ENCODE measurements at places on chromosomes 5 and 9.

DNA sequence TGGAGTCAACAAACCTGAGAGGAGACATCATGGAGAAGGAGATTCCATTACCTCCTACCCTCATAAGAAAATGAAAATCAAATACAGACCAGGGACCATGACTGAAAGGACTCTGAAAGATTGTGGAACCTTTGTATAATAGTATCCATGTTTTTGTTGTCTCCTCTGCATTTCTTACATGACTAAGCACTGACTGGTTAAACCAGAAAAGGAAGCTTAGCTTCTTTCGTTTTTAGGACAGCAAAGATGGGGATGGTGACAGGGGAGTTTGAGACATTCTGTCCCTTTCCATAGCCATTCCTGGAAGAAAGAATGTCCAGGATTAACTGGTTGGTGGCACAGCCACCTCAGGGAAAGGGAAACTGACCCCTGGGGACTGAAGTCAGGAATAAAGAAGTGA is 22.2 kb downstream of the ITGA1 start:
- DNase-seq: no peak

DNA sequence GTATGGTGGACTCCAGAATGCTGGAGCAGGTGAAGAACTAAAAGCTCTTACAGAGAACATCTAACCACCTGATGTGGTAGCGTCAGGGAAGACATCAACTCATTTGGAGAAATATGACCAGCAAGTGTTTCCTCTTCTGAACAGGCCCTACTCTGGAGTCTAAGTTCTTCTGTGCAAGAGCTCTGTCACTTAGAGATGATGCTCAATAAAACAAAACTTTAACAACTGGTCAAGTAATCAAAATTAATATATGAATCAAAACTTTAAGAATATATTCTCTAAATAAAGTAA is 85.8 kb downstream of the CYFIP2 start:
- no peak for DNase-seq

- DNase-seq: peak; percentile 53
Observed at GRCh38 chr9:126690431-126691051, 76.8 kb downstream of the LMX1B start.

DNA sequence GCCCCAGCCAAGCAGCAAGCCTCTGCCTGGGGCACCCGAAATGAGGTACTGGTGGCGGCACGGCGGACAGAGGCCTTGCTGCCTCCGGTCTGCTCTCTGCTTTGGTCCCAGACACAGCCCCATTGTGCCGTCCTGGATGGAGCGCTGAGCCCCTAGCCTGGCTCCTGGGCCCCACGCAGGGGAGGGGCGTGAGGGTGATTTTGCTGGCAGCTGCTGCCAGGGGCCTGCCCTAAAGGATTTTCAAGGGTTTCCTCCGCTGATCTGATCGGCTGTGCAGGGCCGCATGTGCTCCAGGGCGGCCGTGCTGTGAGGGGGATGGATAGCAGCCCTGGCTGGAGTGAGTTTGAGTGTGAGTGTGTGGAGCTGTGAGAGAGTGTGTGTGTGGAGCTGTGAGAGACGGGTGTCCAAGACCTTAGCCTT is 1.3 kb downstream of the GPSM1 start:
- no peak for DNase-seq

DNA sequence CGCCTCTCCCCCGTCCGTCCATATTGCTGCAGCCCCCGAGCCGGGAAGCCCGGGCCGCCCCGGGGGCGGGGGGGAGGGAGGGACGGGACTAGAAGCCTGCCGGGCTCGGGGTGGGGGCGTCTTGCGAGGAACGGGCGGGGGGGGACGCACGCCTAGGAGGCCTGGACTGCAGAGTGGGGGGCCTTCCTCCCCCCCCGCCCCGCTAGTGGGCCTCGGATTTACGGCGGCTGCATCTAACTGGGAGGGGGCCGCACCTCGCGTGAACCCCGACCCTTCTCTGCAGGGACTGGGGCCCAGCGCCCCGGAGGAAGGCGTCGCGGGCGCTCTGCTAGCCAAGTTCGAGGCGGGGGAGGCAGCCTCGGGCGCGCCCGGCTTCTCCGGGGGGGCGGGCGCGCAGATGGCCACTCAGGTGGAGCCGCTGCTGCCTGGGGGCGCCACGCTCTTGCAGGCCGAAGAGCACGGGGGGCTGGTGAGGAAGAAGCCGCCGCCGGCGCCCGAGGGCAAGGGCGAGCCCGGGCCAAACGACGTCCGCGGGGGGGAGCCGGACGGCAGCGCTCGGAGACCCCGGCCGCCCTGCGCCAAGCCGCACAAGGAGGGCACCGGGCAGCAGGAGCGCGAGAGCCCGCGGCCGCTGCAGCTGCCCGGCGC is at the start of gene LARP1:
Gene LARP1 (plus strand): TSS at position 17 of the 648 bp plus-strand sequence. CDS start 381 bp downstream, at position 398.
- no peak for DNase-seq

DNA sequence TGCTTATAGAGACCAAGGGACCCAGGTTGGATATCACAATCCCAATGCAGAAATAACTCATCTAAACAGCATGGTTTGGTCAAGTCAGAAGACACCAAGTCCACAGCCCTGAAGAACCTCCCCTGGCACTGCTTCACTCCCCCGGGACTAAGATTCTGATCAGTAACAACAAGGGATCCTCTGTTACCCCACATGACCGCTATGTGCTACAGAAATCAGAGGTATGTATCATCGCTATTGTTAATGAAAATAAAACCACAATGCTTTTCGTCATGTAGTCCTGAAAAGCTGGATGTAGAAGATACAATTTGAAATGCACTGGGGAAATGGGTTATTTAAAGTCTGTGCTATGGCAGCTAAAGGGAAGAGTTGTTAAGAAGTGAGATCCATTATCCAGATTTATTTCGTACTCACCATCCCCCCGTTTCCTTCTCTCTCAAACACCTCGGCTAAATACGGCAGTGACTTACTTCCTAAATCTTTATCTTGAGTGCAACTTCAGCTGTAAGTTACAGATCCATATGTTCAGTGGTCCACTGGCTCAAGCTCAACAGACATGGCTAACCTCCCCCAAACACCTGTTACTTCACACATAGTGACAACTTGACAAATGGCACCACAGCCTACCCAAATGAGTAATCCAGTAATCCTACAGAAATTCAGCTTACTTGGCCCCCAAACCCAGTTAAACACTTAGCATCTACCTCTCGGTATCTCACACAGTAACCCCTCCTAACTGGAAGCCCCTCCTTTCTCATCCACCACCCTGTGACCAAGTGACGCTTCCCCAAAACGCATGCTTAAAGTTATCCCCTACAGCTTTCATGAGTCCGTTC is 129.2 kb downstream of the MYO10 start:
- DNase-seq: no peak

DNA sequence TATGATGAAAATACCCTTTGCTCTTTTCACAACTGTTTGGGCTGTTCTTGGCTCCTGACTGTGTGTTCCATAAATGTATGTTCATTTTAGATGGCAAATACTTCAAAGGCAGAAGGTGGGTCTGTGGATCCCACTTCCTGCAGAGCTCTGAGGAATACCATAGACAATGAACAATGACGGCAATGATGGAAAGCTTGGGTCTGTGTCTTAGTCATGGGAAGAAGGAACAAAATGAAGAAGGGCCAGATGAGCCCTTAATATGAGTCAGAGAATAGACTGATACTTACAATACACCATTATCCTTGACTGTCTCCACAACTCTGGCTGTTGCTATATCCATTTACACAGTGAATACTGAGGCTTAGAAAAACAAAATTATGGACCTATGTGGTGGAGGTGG is 126.0 kb downstream of the SLIT3 start:
- no peak for DNase-seq

- no peak for DNase-seq
Observed at GRCh38 chr9:109922617-109923470, 142.8 kb downstream of the PALM2AKAP2 start.

GRCh38 chr9:116661037-116661954 is 25.8 kb upstream of the TRIM32 start:
- no peak for DNase-seq

DNA sequence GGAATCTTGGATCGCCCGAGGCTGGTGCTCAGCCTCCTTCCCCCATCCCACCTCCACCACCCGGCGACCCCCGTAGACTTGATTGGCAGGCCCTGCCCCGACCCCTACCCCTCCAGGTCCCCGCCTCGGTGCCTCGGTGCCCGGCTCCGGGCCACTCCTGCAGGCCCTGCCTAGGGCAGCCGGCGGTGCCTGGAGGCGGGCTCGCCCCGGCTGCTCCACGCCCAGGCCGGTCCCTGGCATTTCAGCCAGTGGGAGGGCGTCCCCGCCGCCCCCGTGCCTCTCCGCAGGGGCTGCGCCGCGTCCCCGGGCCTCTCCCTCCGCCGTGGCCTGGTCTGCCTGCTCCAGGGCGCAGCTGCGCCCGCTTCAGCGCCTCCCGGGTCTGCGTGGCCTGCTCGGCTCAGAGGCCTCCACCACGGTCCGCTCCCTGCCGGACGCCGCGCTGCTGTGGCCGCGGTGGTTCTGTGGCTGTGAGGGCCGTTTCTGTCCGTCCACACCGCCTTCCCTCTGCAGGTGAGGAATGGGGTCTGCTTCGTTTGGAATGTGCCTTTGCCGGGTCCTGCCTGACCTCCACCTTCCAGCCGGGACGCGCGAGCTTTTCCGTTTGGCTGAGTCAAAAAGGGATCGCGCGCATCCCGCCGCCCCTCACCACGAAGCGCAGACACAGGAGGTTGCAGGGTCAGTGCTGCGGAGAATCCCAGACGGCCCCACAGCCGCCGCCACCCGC is 48.3 kb upstream of the IRX4 start:
- DNase-seq: no peak

DNA sequence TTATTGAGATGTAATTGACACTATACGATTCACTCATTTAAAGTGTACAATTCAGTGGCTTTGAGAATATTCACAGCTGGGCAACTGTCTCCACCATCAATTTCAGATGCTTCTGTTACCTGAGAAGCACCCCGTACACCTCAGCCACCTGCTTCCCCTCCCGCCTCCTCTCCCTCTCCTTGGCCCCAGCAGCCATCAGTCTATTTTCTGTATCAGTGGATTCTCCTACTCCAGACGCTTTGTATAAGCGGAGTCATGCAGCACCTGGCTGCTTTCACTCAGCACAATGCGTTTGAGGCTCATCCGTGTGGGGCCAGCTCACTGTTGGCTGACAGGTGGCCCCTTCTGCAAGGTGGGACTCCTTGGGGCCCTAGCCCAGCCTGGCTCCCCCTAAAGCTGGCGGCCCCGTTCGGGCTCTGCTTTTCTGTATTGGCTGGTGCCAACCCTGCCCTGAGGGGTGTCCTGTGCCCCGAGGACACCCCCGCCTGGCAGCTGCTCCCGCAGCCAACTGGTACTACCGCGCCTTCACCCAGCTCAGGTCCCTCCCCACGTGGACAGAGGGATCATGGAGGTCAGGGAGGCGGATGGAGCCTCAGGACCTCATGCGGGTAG is 124.4 kb upstream of the COL5A1 start:
- no peak for DNase-seq

DNA sequence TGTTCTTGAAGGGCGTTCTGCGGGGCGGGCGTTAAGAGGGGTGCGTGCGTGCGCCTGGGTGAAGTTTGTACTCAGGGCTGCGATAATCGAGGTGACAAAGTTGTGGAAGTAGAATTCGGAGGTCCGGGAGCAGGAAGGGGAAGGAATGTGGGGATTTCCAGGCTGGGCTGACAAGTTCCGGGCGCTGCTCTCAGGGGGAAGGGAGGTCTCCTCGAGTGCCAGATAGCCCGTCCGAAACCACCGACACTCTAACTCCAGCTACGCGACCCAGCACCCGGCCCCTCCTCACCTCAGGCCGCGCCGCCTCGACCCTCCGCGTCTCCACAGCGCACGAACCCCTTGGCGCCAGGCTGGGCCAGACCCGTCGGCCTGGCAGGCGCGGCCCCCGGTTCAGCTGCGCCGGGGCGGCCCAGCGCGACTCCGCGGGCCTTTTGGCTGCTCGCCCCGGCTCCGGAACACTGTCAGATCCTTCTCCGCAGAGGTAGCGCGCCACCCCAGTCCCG is at the start of gene IL6ST:
Gene IL6ST (minus strand): TSS at position 469 of the 503 bp plus-strand sequence. CDS start 18,685 bp downstream, outside the sequence.
- DNase-seq: no peak

DNA sequence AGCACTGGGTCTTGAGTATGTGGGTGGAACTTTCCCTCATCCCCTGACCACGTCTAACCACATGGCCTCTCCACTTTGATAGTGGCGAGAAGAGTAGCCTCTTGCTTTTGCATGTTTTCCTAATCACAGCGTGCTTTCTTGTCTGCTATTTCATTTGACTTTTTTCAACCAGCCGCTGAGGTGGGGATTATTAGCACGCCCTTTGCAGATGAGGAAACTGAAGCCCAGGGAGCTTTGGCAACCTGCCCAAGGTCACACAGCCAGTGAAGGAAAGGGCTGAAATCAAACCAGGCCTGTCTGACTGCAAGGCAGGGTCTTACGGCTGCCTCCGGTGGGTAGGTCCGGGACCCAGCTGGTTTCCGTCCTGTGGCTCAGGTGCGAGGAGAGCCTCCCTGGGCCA is 106.5 kb upstream of the MSX2 start:
- no peak for DNase-seq

DNA sequence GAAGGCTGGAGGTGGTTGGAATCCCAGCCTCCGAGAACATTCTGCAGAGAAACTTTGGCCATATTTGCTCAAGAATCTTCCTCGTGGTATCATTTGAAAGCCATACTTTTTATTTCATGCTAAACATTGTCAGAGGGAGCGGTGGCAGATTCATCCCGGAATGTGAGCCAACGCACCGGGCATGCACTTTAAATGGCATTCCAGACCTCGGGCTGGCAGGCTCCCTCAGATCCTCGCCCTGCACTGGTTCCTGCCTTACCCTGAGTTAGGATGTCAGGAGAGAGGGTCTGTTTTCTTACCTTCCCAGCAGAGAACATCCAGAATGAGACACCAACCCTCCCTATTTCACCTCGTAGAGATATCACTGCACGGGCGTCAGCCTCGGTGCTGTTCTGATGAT is 33.8 kb downstream of the GDNF start:
- DNase-seq: no peak

DNA sequence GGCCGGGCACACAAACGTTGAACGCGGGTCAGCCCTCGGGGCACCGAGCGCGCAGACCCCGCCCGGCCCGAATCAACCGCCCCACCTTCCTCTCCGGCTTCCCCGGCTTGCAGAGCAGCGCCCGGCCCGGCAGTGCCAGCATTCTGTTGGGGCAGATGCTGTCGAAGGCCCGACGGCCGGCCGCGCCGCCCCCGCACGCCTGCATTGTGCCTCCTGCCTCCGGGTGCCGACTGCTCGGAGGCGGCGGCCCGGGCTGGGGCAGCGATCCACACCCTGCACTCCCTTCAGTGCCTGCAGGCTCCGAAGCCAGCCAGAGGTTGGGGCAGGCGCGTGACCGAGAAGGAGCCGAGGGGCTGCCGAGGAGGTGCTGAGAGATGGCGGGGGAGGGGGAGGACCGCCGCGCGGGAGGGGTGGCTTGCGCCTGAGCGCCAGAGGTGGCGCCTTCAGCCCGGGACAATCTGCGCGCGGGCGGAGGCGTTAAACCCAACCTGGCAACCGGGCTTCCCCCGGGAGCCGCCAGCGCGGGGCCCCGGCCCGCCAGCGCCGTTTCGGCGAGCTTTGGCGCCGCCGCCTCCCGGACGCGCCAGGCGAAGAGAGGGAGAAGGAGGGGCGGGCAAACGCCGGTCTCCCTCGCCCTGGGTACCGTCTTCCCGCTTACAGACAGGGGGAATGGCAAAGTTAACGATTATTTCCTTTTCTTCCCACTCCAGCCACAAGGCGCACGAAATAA is at the start of gene MCIDAS:
Gene MCIDAS (minus strand): TSS at position 382 of the 730 bp plus-strand sequence. CDS start 177 bp downstream, at position 205.
- DNase-seq: peak; percentile 60

GRCh38 chr9:73916016-73916673 is 581.0 kb upstream of the RORB start:
- DNase-seq: no peak
